ENCODE measurements at places on chromosomes 12 and 14. TPM values are rescaled to one million over a fixed set of nuclear protein-coding genes. Genes with fewer than 3 reads are reported as not detected.

GRCh38 chr14:40630471-40630870 is 976.2 kb upstream of the LRFN5 start:
- no peak for DNase-seq

Gene ANKRD33
- polyA plus RNA-seq = 0.10 TPM

DNA sequence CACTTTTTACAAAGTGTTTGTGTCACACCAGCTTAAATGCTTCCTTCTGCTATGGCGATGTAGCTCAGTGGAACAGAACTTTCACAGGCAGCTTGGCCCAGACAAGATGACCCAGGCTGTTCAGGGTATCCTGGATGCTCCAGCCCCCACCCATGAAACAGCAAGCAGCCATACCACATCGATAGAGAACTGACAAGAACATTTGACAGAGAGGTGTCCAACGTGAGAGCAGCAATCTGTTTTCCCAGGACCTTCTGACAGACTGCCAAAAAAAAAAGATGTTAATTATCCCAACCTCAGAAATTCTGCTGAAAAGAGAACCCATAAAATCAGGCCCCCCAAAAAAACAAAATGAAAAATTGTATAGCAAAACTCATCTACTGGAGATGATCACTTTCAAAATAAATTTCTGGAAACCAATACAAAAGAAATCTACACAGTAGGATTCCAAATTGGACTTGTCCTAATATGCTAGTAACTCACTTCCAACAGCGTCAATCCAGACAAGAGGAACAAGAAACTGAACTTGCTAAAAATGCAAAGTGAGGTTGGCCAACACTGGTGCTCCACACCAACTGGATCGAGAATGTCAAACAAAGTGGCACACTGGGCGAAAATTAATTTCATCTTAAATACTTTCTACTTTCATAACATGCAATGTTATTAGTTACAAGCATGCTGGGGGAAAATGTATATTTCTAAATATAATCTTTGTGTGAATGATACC is 118.8 kb downstream of the DPF3 start:
- DNase-seq = no peak

DNA sequence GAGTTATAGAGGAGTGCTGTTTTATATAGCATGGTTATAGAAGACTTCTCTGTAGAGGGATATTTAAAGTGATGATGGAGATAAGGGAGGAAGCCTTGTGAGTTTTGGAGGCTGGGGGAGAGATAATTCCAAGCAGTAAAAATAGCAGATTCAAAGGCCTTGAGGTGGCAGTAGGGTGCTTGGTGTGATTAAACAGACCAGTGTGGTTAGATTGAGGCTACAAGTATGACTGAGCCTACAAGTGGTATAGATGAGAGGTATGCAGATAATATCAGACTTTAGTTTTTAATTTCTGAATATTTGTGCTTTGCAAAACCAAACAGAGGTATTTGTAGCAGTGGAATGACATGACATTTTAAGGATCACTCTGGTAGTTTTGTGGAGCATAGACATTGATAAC is 20.3 kb downstream of the FANCM start:
- DNase-seq = no peak

- no peak for DNase-seq
Measured at GRCh38 chr14:70893858-70894291, 13.4 kb upstream of the PCNX1 start.

Gene SPIC
- not detected for polyA plus RNA-seq

DNA sequence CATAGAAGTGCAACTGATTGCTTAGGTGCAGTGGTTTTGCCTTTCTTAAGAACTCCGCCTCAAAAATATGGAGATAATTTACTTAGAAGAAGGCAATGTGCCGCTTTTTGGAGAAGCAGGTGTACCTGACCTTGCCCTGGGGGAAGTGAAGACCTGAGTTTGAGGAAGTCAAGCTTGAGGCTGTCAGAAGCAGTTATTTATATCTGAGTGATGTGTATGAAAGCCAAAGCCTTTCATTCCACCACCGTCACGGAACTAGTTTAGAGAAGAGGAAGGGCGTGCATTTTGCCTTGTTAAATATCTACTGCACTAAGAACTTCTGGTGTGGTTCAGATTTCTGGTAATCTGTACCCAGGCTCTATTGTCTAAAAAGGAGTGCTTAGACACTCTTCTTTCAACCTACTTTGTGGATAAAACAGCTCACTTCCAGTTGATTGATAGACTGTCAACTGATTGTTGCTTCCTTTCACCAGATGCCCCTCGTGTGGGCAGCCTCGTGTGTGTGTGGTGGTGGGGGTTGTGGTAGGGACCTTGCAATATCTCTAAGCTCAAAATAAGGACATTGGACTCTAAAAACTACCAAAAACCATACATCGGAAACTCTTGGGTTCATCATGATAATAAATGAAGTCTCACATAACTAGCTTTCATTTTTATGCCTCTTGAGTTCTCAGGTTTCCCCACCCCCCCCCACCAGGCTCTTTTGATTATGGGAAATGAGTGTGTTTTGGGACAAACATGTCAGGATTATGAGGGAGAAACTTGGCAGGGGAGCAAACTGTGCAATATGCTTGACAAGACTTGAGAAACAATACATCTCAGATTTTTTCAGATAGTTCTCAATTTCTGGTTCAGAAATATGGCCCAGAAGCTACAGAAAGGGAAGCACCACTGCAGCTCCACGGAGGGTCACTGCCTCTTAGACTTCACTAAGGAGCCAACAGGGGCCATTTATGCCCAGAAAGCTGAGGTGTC is 78.6 kb downstream of the ARF6 start:
- DNase-seq = no peak

DNA sequence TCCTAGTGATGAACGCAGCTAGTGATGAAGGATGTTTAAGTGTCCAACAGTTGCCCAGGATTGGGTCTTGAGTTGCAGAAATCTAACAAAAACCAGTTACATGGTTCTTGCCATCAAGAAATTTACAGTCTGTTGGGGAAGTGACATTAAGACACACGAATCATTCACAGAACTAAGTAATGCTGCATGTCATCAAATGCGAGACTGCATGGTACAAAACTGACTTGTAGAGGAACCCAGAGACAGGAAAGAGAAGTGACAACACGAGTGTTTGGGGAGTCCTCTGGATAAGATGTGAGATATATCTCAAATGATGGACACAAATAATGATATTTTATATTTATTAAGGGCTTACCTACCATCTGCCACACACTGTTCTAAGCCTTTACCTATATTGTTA is 6.1 kb upstream of the SYNE3 start:
- DNase-seq = no peak

DNA sequence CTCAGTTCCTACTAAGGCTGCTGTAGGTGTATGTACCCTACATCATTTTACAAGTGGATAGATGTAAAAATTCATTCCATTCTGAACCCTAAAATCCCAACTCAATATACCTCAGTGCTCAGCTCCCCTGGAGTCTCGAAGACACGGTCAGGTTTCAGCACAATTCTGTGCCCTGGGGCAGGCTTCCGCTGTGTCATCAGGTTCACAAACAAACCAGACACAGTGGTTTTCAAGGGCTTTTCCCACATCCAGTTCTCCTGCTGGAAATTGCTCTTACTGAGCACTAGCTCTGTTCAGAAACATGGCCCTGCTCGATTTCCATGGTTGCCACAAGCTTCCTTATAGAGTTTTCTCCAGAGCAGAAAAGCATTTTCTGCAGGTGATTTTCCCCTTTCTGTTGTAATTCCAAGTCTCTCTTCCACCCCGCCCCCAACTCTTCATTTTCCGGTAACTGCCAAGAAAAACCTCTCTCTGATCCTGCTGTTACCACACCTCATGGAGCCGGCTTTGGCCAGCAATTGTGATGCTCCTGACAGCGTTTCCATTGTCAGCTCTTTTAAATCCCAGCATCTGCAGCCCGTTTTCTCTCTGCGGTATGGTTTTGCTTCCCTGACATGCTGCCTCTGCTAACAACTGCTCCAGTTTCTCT is 483.0 kb upstream of the CCDC196 start:
- no peak for DNase-seq

DNA sequence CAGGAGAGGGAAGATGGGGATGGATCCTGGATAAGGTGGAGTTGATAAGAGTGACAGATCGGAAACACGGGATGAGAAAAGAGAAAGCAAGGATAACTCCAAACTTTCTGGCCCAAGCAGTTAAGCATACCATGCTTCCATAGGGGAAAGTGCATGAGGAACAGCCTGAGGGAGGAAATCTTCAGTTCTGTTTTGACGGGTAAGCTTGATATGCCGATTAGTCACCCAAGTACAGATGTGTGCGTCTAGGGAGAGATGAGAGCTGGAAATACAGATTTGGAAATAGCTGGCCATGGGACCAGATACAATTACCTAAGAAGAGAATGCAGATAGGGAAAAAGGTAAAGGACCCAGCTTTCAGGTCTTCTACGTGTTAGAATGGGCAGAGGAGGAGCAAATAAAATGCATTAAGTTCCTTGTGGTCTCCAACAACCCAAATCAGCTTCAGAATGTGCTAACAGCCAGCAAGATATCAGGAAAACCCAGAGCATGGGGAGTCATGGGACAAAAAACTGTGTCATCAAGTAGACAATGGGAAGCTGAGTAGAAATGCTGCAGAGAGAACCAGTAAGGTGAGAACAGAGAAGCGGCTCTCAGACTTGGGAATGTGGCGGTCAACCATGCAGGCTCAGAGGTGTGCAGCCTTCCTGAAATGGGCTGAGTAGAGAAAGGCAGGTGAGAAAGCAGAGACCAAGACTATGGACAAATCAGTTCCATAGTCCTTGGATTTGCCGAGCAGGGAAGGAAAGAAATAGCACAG is 56.3 kb downstream of the PPP1R36 start:
- no peak for DNase-seq

DNA sequence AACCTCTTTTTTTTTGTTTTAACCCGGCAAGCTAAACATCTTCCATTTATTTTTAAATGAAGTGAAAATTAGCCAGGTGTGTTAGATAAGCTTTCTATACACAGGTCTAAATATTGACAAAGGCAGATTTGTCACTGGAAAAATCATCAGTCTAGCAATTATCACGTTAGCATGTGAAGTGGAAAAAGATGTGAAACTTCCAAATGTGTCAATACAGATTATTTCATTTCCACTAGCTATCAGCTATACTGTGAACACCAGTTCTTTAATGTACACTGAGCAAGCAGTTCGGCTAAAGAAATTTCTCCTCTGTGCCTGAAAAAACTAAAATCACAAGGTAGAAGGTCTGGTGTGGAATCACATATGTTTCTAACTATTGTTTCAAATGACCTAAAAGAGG is 96.6 kb upstream of the G2E3 start:
- DNase-seq = no peak

DNA sequence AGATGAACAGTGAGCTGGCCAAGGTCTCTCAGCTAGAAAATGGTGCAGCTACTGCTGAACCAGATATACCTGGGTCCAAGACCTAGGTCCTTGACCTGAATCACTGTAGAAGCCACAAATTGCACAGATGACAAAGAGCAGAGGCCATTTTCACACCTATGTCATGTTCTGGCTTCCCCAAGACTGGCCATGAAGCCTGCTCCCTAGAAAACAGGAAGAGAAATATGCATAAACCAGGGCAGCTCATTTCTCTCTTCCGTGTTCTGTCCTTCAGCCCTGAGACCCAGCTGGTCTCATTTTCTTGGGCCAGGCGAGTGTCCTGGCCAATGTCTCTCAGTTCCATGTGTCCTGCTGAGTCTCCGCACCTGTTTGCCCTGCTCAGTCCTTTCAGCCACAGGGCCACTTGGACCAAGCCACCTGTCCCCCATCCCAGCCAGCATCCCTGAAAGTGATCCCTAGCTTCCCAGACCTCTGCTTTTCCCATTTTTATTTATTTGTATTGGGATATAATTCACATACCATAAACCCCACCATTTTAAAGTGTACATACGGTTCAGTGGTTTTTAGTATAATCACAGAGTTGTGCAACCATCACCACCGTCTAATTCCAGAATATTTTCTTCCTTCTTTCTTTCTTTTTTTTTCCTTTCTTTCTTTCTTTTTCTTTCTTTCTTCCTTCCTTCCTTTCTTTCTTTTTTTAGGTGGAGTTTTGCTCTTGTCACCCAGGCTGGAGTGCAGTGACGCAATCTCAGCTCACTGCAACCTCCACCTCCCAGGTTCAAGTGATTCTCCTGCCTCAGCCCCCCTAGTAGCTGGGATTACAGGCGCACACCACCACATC is 27.0 kb downstream of the P2RX7 start:
- DNase-seq = no peak

Gene DNAI7
- polyA plus RNA-seq = 0.38 TPM

Data from forelimb muscle (tissue), 1 donor.